ENCODE measurements at places on chromosomes 4 and X.

DNA sequence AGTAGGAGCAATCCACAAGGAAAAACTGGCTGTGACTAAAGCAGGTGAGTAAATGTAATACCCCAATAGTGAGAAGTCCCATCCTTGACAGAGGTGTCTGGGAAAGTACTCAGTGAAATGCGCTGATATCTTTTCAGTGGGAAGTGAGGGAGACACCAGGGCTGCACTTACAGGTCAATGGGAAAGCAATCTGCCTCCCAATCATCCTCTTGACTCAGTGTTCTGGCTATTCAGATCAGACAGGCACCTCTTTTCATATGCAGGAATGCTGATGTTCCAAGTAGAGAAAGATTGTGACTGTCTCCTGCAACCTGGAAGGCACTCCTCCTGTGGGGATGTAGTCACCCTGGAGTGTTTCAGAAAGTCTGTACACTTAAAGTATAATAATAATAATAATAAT lies 39.9 kb upstream of the SPIN2A start:
- H3K27me3 ChIP-seq: no peaks in the 10 kb centered on the region
- no peaks in the 10 kb centered on the region for H3K4me1 ChIP-seq
- H3K36me3 ChIP-seq: no peaks in the 10 kb centered on the region
- DNase-seq: no peak

GRCh38 chrX:19682712-19683331 lies 167.5 kb upstream of the MAP3K15 start:
- peak; percentile 71 for DNase-seq
- H3K36me3 ChIP-seq: peaks cover 53% of the 10 kb centered on the region
- H3K4me3 ChIP-seq: peak overlapping the region; percentile 75
- H3K27me3 ChIP-seq: no peaks in the 10 kb centered on the region
- peak overlapping the region; percentile 98 for H3K27ac ChIP-seq

DNA sequence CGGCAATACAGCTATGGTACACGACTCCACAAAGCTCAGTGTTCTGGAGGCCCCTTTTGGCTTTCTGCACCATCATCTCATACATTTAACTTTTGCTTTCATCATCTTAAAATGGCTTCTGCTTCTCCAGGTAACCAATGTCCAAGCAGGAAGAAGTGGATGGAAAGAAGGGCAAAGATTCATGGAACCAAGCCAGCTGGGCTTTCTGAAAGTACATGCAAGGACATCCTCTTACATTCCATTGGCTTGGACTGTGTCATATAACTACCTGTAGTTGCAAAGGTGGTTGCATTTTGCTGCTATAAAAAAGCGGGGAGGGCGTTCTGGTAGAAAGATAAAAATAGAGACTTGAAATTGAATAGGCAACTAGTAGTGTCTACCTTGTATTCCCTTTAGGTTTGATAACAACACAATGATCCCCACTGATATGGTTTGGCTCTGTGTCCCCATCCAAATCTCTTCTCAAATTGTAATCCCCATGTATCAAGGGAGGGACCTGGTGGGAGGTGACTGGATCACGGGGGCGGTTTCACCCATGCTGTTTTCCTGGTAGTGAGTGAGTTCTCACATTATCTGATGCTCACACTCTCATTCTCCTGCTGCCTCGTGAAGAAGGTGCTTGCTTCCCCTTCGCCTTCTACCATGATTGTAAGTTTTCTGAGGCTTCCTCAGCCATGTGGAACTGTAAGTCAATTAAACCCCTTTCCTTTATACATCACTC lies 6.7 kb upstream of the FHIP1A start:
- H3K27ac ChIP-seq: no peak overlapping the region
- peaks cover 25% of the 10 kb centered on the region for H3K27me3 ChIP-seq
- no peak for DNase-seq
- no peak overlapping the region for H3K4me3 ChIP-seq
- no peaks in the 10 kb centered on the region for H3K36me3 ChIP-seq

DNA sequence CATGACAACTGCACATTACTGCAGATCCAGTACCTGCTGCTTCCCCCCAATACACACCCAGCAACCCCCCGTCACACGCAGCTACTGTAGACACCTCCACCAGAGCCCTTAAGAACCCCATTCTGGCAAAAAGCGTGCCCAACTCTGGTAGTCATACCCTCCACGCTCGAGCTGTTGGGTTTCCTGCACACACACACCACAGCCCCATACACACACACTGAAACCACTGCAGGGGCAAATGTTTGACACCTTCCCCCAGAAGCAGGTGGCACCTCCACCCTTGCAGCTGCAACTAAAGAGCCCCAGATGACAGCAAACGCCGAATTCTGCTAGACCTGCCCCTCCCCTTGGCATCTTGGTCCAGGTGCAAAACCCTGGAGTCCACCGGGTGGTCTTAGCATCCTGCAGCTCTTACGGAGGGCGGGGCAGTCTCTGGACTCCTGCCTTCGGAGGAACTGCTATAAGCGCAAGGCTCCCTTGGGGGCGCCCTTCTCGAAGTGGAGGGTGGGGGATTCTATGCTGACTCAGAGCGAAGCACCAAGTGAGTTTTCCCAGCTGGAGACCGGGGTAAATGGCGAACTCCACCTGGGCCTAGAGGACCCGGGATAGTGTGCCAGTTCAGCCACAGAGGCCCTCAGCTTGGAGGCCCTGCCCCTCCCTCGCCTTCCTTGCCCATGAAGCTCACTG lies 1.5 kb downstream of the FRMPD3 start:
- peaks cover 3% of the 10 kb centered on the region for H3K4me1 ChIP-seq
- H3K27ac ChIP-seq: no peak overlapping the region
- no peaks in the 10 kb centered on the region for H3K36me3 ChIP-seq
- H3K4me3 ChIP-seq: no peak overlapping the region
- H3K27me3 ChIP-seq: peaks cover 40% of the 10 kb centered on the region
- DNase-seq: no peak

DNA sequence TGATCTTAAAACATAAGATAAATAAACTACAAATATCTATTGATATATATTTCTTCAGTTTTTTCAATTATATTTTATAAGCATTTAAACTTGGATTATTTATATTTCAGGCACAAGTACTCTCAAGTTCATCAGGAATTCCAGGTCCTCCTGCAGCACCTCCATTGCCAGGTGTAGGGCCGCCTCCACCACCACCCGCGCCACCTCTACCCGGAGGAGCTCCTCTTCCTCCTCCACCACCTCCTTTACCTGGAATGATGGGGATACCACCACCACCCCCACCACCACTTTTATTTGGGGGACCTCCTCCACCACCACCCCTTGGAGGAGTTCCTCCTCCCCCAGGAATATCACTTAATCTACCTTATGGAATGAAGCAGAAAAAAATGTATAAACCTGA lies 74.0 kb downstream of the RPA4 start:
- no peak for DNase-seq
- peaks cover 43% of the 10 kb centered on the region for H3K36me3 ChIP-seq
- no peak overlapping the region for H3K4me3 ChIP-seq
- H3K4me1 ChIP-seq: no peaks in the 10 kb centered on the region

DNA sequence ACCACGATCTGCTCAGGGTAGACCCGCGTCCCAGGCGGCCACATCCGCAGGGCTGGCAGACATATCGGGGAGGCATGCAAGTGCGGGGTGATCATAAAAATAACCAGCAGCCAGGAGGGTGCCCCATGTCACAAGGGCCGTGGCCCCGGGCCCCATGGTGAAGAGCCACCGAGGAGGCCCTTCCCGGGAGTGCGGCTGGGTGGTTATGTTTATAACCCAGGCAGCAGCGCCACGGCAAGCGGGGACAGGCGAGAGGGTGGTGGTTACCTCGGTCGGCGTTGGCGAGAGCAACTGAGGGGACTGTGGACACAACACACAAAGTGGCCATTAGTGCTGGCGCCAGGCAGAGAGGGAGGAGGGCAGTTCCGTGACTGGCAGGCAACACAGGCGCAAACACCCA lies 92.7 kb upstream of the AFAP1 start:
- no peak for DNase-seq
- no peak overlapping the region for H3K4me3 ChIP-seq
- H3K27ac ChIP-seq: no peak overlapping the region
- peaks cover 5% of the 10 kb centered on the region for H3K4me1 ChIP-seq
- H3K27me3 ChIP-seq: peaks cover 2% of the 10 kb centered on the region
- no peaks in the 10 kb centered on the region for H3K36me3 ChIP-seq

- no peaks in the 10 kb centered on the region for H3K36me3 ChIP-seq
- no peak overlapping the region for H3K4me3 ChIP-seq
- DNase-seq: no peak
- no peaks in the 10 kb centered on the region for H3K4me1 ChIP-seq
Observed at GRCh38 chrX:39796856-39797255, 300.9 kb downstream of the BCOR start.

GRCh38 chr4:124053872-124054538 lies 657.4 kb downstream of the SPRY1 start:
- H3K27me3 ChIP-seq: no peaks in the 10 kb centered on the region
- no peaks in the 10 kb centered on the region for H3K4me1 ChIP-seq
- H3K4me3 ChIP-seq: no peak overlapping the region
- no peak overlapping the region for H3K27ac ChIP-seq
- DNase-seq: no peak
- H3K36me3 ChIP-seq: no peaks in the 10 kb centered on the region

DNA sequence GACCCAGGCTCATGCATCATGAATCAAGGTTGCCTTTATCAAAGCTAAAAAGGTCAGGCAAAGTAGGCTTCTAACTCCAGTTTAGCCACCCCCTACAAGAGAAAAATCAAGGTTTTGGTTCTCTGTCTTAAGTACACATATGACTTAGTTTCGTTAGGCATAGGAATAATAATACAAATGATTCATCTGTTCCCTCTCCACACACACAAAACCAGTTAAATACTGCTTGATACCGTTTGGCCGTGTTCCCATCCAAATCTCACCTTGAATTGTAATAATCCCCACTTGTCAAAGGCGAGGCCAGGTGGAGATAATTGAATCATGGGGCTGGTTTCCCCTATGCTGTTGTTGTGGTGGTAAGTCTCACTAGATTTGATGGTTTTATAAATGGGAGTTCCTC lies 226.2 kb downstream of the HS6ST2 start:
- no peak overlapping the region for H3K27ac ChIP-seq
- H3K4me1 ChIP-seq: no peaks in the 10 kb centered on the region
- DNase-seq: no peak
- no peaks in the 10 kb centered on the region for H3K36me3 ChIP-seq
- H3K4me3 ChIP-seq: no peak overlapping the region

DNA sequence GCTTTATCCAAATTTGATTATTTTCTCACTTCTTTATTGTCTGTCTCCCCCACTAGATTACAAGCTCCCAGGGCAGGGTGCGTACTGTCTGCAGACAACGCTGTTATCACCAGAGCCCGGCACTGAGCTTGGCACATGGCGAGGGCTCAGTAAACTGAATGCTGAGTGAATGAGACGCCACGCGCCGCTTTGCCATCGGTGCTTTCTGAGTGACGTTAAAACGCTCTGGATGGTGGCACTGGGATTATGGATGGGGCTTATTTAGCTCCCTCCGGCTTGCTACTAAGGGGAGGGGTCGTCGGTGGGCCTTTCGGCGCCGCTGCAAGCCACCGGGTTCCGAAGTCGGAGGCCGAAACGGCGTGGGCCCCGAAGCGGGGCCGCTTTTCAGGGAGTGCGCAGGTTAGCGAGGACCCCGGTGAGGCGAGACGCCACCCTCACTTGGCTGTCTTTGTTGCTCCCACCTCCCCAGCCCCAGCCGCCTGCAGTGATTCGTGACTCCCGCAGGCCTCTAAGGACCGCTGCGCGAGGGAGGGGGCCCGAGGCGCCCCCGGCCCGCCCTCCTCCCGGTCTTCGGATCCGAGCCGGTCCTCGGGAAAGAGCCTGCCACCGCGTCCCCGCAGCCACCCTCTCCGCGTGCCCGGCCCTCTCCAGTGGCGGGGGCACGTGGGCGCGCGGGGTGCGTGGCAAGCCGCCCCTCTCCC lies 569 bp upstream of the FHL1 start:
- H3K27me3 ChIP-seq: peaks cover 15% of the 10 kb centered on the region
- H3K4me3 ChIP-seq: peak overlapping the region; percentile 81
- no peak for DNase-seq
- H3K4me1 ChIP-seq: peaks cover 18% of the 10 kb centered on the region

DNA sequence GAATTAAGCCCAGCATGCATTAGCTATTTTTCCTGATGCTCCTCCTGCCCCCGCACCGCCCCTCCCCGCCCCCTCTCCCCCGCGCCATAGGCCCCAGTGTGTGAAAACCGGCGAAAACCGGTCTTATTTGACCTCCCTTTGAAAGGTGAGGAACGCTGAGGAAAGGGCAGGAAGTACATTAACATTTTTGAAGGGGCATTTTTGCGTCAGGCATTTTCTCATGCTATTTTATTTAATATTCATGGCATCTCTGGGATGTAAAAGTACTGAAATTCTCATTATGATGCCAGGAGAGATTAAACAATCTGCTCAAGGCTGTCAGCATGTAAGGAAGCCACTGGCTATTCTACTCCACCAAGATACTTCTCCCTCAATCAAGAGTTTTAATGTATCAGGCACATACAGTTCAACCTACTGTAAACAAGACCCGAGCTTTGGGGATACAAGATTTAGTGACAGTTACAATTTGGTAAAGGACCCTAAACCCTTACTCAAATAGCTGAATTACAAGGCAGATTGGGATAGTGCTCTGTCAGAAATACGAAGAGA lies 1.2 kb upstream of the NMU start:
- DNase-seq: no peak
- H3K4me1 ChIP-seq: peaks cover 12% of the 10 kb centered on the region
- H3K4me3 ChIP-seq: no peak overlapping the region
- H3K36me3 ChIP-seq: no peaks in the 10 kb centered on the region
- peaks cover 51% of the 10 kb centered on the region for H3K27me3 ChIP-seq

All from activated T-helper 2 cell treated with anti-CD3 and anti-CD28 coated beads, Interferon-gamma antibody, Interleukin-2, Interleukin-4, amounts not matched to agents 10 μg/mL and 5 μg/mL and 100 μg/mL, durations not matched to agents 14 hours and 24 hours and 36 hours (primary cell).